Effector memory CD4-positive, alpha-beta T cell (primary cell): ENCODE measurements at places on chromosomes 1 and 21.
A peak's percentile ranks its signal among the peaks of the same experiment; 100 is the strongest.

DNA sequence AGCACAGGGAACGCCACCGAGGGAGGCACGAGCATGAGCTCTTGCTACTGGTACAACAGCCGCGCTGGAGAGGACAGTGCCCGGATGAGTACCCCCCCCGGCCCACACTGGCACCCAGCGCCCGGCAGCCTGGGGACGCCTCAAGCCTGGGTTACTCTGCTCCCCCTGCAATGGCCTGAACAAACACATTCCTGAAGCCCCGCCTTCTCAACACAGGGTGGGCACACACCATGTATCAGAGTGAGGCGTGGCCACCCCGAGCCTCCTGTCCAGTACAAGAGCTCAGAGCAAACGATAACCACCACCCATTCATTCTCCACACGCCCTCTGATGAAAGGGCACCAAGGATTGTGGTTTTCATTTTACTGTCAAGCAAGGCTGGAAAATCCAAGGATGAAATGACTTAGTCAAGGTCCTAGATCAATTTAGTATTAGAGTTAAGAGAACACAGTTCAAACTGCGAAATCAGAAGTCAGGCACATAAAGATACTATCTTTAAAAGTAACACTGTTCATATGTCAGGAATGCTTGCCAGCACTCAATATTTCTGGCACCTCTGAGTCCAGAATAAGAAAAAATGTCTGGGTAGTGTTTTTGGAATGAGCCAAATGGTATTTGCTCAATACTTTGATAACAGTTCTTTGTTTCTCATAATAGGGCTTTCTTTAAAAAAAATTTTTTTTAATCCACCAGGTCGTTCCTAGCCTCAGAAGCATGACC lies 22.0 kb downstream of the UBE2G2 start:
- no peak for DNase-seq

GRCh38 chr21:45032977-45033710 lies 41.2 kb upstream of the ADARB1 start:
- no peak for DNase-seq

- no peak for DNase-seq
Measured at GRCh38 chr1:232262991-232263390, 366.9 kb downstream of the SIPA1L2 start.

DNA sequence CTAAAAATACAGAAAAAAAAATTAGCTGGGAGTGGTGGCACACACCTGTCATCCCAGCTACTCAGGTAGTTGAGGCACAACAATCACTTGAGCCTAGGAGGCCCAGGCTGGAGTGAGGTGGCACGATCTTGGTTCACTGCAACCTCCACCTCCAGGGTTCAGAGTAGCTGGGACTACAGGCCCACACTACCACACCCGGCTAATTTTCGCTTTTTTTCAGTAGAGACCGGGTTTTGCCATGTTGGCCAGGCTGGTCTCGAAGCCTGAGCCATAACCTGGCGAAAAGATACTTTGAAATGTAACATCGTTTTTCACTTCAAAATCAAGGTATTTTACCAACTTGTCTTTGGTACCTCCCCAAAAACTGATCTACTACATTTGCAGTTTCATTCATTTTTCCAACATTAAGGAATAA lies 6.1 kb downstream of the GAS5 start:
- DNase-seq = no peak

DNA sequence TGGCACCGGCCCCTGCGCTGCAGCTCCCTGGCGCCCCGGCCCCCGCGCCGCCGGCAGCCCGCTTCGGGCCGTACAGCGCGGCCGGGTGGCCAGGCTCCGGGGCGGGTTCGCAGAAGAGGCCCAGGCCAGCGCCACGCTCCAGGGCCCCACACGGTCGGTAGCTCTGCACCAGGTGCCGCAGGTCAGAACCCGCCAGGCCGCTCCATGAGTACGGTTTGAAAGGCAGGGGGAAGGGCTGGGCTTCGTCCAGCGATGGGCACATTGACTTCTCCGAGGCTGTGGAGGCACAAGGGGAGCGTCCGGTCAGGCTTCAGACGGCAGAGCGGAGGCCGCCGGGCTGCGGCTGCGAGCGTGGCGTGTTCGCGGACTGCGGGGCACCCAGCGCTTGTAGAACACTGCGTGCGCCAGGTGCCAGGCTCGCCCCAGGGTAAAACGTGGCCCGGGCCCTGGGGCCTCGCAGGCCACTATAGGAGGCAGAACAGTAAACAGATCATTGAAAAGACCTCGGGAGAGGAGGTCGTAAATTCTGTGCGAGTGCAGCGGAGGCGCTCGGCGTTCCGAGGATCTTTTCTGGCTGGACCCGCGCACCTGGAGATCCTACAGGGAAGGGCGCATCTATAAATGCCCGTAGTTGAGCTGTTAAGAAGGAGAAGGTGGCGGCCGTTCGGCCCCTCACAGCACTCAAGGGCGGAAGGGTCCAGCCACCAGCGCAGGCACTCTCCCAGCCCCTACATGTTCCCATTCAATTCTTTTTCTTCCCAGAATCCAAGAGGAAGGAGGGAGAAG lies 5.7 kb downstream of the GFI1 start:
- no peak for DNase-seq

GRCh38 chr1:247962911-247963588 lies 2.0 kb upstream of the OR2AK2 start:
- DNase-seq = no peak

DNA sequence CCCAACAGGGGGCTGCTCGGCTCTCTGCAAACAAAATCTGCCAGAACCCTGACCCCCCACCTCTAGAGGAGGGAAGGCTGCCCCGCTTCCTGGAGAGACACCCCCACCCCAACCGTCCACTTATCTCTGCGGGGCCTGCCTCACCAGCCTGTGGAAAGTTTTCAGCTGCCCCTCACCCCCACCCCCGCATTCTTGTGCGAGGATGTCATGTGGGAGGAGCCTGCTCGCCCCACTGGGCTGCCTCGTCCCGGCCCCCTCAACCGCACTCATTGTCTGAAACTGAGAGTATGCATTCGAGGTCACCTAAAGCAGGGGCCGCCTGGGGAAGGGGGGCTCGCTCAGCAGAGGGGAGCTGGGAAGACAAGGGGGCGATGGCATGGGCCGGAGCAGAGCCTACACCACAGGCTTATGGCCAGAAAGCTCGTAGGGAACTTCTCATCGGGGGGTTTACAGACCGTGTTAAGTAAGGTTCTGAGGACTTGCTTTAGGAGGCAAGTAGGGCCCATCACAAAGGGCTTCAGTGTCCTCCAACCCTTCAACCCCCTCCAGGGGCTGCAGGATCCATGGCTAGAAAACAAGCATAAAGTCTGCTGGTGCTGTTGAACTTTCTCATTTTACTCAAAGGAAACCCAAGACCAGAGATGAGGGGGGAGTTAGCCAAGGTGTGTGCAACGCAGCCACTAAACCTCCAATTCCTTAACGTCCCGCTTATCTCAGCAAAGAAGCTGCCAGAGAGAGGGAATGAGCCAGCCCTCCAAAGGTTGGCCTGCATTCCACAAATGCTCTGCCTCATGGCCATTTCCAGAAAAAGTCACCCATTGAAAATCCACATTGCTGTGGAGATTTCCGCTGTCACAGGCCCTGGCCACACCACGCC lies 9.4 kb downstream of the EPHA2 start:
- no peak for DNase-seq

GRCh38 chr1:12430525-12430924 lies 187.5 kb downstream of the DHRS3 start:
- DNase-seq = no peak

GRCh38 chr1:56901716-56902115 lies 47.1 kb downstream of the C8A start:
- no peak for DNase-seq

- peak; percentile 6 for DNase-seq
Measured at GRCh38 chr1:223363057-223363855, 720 bp downstream of the SUSD4 start.

- DNase-seq = no peak
Measured at GRCh38 chr1:247475793-247476192, 17.9 kb upstream of the OR2B11 start.

DNA sequence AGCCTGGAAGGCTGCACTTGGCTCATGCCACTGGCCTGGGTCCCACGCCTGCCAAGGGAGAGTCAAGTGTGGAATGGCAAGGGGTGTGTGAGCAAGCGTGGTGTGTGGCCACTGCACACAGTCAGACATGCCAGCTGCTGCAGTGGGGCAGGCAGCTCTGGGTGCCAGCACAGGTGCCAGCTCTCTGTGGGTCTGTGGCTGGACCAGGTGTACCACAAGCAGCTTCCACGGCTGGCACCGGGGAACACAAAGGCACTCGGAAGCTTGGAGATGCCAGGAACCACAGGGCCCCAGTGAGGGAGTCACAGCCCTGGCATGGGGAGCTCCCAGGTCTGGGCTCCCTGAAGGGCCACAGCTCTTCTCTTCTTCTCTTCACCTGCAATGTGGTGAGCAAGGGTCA lies 34.8 kb downstream of the ACTL8 start:
- no peak for DNase-seq

GRCh38 chr1:98988904-98989555 lies 15.6 kb downstream of the PLPPR5 start:
- DNase-seq = no peak

GRCh38 chr1:86764523-86764922 lies 60.1 kb downstream of the SH3GLB1 start:
- DNase-seq = no peak

DNA sequence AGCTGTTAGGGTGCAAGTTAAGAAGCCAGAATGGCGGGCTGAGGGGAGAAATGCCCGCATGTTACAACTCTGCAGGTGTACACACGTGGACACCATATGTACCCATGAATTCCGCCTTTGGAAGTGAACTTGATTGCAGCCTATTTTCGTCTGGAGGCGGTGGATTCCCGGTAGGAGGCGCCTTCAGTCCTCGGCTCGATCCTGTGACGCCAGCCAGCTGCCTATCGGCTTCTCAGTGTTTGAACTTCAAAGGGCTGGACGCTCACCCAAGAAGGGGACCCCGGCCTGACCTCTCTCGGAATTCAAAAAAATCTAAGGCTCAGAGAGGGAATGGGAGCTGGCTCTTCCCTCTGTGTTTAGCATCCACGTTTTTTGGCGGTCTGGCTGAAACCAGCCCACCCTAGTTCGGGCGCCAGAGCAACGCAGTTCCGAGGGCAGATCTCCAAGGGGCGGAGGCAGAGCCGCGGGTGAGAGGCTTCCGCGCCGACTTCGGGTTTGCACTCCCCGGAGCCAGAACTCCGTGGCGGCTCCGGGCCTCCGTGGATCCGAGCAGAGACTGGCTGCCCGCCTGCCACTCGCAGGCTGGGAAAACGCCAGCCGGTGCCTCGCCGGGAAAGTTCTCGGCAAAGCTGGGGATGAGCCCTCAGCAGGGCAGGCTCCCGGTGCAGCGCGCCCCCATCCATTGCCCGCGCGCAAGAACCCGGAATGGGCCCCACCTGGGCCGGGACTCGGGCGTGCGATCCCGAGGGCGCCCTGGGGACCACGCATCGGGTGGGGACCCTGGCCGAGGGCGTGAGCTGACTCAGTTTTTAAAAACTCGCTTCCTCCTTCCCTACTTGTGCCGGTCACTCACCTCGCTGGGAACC lies 996 bp upstream of the TMEM51 start:
- no peak for DNase-seq

DNA sequence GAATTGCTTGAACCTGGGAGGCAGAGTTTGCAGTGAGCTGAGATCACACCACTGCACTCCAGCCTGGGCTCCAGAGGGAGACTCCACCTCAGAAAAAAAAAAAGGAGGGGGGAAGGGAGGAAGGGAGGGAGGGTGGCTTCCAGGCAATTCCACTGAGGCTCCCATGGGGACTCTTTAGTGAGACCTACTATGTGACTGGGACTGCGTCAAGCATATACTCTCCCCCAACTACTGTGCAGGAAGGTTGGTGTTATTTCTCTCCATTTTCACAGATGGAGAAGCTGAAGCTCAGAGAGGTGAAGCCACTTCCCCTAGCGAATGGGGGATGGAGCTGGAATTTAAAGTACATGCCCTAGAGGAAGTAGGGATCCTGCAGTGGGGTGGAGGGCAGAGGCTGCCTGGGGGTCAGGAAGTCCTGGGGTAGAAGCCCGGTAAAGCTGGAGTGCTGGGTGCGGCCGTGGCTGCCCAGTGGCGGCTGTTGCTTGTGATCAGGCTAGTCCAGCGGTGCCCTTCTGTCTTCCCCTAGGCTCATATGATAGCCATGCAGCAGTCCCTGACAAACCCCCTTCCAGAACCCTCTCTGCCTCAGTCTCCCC lies 40.3 kb downstream of the RAP1GAP start:
- no peak for DNase-seq

GRCh38 chr21:44089001-44089911 lies 17.9 kb upstream of the PWP2 start:
- DNase-seq = peak; percentile 39

GRCh38 chr1:226782845-226783601 lies 43.9 kb upstream of the ITPKB start:
- DNase-seq = no peak

DNA sequence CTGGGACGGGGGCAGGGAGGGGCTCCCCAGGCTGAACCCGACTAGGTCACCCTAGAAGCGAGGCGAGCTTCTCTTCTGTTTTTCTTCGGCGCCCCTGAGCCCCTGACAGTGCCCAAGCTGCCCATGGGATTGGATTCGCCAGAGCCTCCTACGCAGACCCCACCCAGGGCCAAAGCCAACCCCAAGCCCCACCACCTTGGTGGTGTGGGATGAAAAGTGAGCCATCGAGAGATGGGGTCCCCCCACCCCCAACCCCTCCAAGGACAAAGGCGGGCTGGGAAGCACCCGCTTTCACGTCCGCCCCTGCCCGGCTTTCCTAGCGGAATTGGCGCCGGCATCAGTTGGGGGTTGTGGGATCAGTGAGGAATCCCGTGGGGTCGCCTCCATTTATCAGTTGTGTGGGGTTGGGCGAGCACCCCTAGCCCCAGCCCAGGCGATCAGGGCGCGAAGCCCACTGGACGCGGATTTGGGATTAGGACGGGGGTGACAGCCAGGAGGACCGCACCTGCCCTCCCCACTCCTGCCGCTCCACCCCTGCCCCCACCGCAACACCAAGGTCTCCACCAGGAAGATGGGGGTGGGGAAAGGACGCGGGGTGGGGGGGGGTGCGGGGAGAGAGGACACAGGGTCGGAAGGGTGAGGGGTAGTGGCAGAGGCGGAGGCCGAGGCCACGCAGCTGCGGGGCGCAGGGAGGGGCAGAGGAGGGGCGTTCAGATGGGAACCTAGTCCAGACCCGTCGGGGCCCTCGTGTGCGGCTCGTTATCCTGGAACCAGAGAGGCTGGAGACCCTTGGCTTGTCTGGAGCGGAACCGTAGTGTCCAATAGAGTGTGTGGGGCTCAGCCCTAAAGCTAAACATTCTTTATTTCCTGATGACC lies 4.4 kb downstream of the TSPEAR start:
- DNase-seq = no peak

GRCh38 chr1:229437443-229437842 lies 3.5 kb upstream of the ACTA1 start:
- DNase-seq = no peak
